CD4-positive, alpha-beta T cell treated with Interleukin-4 for 1 hour (primary cell): ENCODE measurements at places on chromosomes 7 and 10.

DNA sequence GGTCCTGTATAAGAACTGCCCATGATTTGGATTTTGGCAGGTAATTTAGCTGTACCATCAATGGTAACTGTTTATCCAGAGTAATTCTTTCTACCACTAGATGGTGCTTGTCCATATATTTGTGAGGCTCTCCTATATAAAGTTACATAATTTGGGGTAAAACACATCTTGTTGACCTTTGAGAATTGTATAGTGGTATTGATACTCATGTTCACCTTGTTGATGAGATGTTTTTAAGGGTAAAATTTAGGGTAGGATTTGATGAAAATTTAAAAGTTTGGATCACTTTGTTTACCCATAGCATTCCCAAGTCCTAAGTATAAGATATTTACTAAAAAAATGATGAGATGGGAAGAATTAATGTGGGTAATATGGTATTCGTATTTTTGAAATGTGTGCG is 31.6 kb downstream of the ST7 start:
- DNase-seq: peak; percentile 58

- no peak for DNase-seq
Observed at GRCh38 chr7:6654113-6654841, 17.2 kb downstream of the ZNF316 start.

DNA sequence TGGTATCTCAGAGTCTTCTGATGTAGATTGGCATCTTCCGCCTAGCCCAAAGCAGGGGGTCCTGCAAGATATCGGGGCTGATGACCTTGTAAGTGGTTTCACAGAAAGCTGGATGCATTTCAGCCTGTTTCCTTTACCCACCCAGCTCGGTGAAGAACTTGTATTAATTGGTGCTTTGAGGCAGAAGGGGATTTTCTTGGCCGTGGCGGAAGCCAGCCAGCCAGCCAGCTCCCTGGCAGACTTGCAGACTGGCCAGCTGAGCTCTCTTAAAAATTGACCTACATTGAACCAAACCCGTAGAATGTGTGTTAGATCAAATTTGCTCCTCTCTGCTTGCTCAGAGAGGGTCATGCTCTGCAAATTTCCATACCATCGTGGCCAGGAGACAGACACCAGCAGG is 218.4 kb downstream of the ADAM12 start:
- no peak for DNase-seq

GRCh38 chr7:140478246-140479061 is 851 bp downstream of the MKRN1 start:
- DNase-seq: peak; percentile 50

- no peak for DNase-seq
Observed at GRCh38 chr7:54429111-54429510, 113.1 kb upstream of the VSTM2A start.

GRCh38 chr10:11515596-11516430 is 95.6 kb downstream of the USP6NL start:
- DNase-seq: peak; percentile 60

GRCh38 chr10:60050366-60050765 is 144.0 kb upstream of the CCDC6 start:
- DNase-seq: no peak

DNA sequence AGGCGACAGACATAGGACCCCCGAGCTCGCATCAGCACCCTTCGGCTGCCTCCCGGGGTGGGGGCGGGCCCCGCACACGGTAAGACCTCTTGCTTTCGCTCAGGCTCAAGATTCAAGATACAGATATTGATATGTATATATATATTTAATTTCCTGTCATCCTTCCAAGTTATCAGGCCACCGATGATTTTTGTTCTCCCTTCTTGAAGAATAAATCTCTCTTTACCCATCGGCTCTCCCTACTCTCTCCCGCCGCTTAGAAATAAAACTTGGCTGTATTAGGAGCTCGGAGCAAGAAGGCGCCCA is 603 bp downstream of the ADRA2A start:
- DNase-seq: no peak

- no peak for DNase-seq
Observed at GRCh38 chr10:73079779-73080541, 16.7 kb downstream of the P4HA1 start.

- DNase-seq: no peak
Observed at GRCh38 chr7:147265528-147265927, 1148.9 kb downstream of the CNTNAP2 start.
